ENCODE measurements at places on chromosomes 12 and 14. TPM values are rescaled to one million over a fixed set of nuclear protein-coding genes. Genes with fewer than 3 reads are reported as not detected.

The TAS2R31 gene
- not detected for total RNA-seq

The PLEKHH1 gene
- 3.6 TPM for total RNA-seq

The FLRT2 gene
- total RNA-seq = 3.2 TPM

The KRT82 gene
- total RNA-seq = not detected

The AQP2 gene
- total RNA-seq = not detected

The CCDC197 gene
- total RNA-seq = not detected

The E2F7 gene
- 6.0 TPM for total RNA-seq

The RFX4 gene
- not detected for total RNA-seq

The SCNN1A gene
- total RNA-seq = 30.2 TPM

The RNASE3 gene
- total RNA-seq = not detected

The POTEG gene
- not detected for total RNA-seq

The FBXO33 gene
- 7.4 TPM for total RNA-seq

The ANKRD33 gene
- not detected for total RNA-seq

The DHRS2 gene
- total RNA-seq = 6.4 TPM

The KRT6A gene
- 8.1 TPM for total RNA-seq

The TAS2R20 gene
- total RNA-seq = 0.10 TPM

The PRH2 gene
- total RNA-seq = not detected

The DDX55 gene
- total RNA-seq = 30.7 TPM

The KRT6C gene
- total RNA-seq = not detected

The RHEBL1 gene
- 6.0 TPM for total RNA-seq

The VPS33A gene
- total RNA-seq = 18.8 TPM

The CRACR2A gene
- 1.4 TPM for total RNA-seq

The MGP gene
- not detected for total RNA-seq

The CARMIL3 gene
- 0.35 TPM for total RNA-seq

The LTBP2 gene
- total RNA-seq = 10.0 TPM

The GPR137C gene
- 0.06 TPM for total RNA-seq

The PIWIL1 gene
- not detected for total RNA-seq

The HSPB8 gene
- 21.0 TPM for total RNA-seq

The SOX5 gene
- total RNA-seq = not detected

The OR4K17 gene
- total RNA-seq = not detected

The LMO3 gene
- total RNA-seq = not detected

The ZC3H14 gene
- 62.7 TPM for total RNA-seq

The CD4 gene
- not detected for total RNA-seq
